HFFc6 (cell line): ENCODE measurements at places on chromosomes 1 and 21. TPM values are rescaled to one million over a fixed set of nuclear protein-coding genes. Genes with fewer than 3 reads are reported as not detected.

RAB3B gene
- 124 to 153 TPM (median 148 TPM) in 3 replicates for total RNA-seq

DNA sequence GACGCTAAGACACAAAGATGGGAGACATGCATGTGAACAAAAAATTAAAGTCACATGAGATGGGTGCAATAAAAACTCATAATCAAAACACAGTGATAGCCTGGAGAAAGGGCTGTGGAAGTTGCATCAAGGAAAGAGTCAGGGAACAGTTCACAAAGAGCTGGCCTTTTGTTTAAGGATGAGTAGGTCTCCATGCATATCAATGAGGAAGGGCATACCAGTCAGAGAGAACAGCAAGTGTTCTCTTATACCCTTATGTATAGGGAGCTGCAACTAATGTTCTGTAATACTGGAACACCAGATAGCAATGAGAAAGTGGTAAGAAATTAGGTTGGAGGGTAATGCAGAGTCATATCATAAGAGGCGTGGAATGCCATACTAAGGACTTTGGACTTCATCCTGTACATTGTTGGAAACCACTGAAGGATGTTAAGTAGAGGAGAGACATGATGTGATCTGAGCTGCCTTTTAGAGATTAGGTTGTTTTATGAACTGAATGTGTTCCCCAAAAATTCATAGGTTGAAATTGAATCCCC, 46.7 kb upstream of the SAMD13 start:
- peaks cover 8% of the 10 kb centered on the region for H3K27me3 ChIP-seq
- peaks cover 44% of the 10 kb centered on the region for H3K4me1 ChIP-seq
- H3K36me3 ChIP-seq, result no peaks in the 10 kb centered on the region
- no peak overlapping the region for H3K4me3 ChIP-seq
- DNase-seq, result no peak

DNA sequence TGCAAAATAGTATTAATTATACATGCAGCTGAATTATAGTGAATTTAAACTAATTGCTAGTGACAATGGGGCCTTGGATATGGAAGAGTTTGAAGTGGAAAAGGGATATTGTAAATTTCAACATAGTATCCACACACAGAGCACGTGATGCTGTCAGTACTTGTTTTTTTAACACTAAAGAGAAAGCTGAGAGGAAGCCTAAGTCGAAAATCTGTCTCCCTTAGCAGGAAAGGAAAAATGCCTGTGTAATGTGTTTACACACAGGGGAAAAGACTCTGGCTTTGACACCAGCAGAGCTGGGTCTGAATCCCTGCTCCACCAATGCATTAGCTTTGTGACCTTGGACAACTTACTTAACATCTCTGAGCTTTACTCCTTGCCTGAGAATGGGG, 42.6 kb downstream of the PCSK9 start:
- peaks cover 15% of the 10 kb centered on the region for H3K4me1 ChIP-seq
- peaks cover 2% of the 10 kb centered on the region; the same call in 1 of the 2 replicates for H3K27me3 ChIP-seq
- DNase-seq, result no peak
- peaks cover 14% of the 10 kb centered on the region for H3K36me3 ChIP-seq
- no peak overlapping the region for H3K4me3 ChIP-seq

DNA sequence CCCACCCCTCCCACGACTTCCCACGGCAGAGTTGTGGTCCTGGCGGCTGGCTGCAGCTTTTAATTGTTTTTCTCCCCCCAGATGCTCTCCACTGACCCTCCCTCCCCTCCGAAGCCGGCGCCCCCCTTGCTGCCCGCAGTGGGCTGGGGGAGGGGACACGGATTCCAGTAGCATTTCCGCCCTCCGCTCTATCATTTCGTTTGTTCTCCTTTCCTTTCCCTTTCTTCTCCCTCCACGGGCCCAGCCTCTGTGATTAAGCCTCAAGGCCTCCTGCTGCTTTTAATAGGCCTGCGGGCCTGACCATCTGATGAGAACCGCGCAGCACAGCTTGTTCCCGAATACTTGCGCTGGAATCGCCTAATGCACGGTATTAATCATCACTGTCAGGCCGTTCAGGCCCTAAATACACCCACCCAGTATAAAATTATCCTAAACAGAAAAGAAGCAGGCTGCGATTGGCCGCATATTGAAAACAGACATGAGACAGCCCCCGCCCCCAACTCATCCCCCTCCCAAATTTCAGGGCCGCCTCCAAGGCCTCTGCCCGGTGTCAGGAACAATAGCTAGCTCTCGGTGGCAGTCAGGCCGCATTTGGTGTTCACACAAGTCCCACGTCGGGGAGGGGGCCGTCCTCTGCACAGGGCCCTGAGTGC, 102.0 kb upstream of the ARHGEF16 start:
- peaks cover 14% of the 10 kb centered on the region for H3K4me1 ChIP-seq
- H3K4me3 ChIP-seq, result peak overlapping the region; percentile 57; the same call in 1 of the 2 replicates
- no peak overlapping the region for H3K27ac ChIP-seq
- DNase-seq, result peak; percentile 32

RYR2 gene
- 0.23 TPM in 1 of 2 replicates, not detected in the other for total RNA-seq

DNA sequence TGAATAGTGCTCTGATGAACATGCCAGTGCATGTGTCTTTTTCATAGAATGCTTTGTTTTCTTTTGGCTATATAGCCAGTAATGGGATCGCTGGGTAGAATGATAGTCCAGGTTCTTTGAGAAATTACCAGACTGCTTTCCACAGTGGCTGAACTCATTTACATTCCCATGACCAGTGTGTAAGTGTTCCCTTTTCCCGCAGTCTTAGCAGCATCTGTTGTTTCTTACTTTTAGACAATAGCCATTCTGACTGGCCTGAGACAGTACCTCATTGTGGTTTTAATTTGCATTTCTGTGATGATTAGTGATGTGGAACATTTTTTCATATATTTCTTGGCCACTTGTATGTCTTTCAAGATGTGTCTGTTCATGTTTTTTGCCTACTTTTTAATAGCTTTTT, 784.5 kb downstream of the USP25 start:
- no peak overlapping the region for H3K4me3 ChIP-seq
- no peaks in the 10 kb centered on the region; the same call in 1 of the 2 replicates for H3K27me3 ChIP-seq
- H3K4me1 ChIP-seq, result peaks cover 21% of the 10 kb centered on the region
- no peaks in the 10 kb centered on the region; the same call in 1 of the 2 replicates for H3K36me3 ChIP-seq
- H3K27ac ChIP-seq, result no peak overlapping the region

- H3K27me3 ChIP-seq, result peaks cover 8% of the 10 kb centered on the region
- no peaks in the 10 kb centered on the region for H3K36me3 ChIP-seq
- no peak overlapping the region for H3K27ac ChIP-seq
- no peak for DNase-seq
- no peaks in the 10 kb centered on the region for H3K4me1 ChIP-seq
These were observed 106.7 kb upstream of the C8B start for GRCh38 chr1:57072401-57073110.

DNA sequence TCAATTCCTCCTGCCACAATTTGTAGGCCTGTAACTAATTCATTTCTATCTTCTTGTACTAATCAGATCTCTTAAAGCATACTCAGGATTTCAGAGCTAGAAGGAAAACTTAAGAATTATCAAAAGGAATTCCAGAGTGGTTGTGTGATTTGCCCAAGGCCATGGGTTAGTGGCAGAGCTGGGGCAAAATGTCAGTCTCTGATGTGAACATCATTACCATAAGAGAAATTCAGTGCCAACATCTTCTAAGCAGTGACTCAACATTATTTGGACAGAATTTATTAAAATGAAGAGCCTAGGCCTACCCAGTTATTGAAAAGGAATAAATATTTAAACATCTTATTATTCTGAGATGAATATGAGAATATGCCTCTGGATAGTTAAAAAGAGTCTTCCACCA, 14.5 kb downstream of the ST6GALNAC5 start:
- H3K27ac ChIP-seq, result no peak overlapping the region
- peak; percentile 5 for DNase-seq
- no peak overlapping the region for H3K4me3 ChIP-seq
- H3K4me1 ChIP-seq, result peaks cover 23% of the 10 kb centered on the region; the same call in 1 of the 2 replicates

MX1 gene
- total RNA-seq, result 0.61 to 1.3 TPM (median 0.87 TPM) in 3 replicates

- H3K4me3 ChIP-seq, result no peak overlapping the region
- peaks cover 56% of the 10 kb centered on the region for H3K36me3 ChIP-seq
- peak overlapping the region; percentile 20; the same call in 1 of the 2 replicates for H3K27ac ChIP-seq
- DNase-seq, result no peak
- no peaks in the 10 kb centered on the region for H3K27me3 ChIP-seq
These were observed 9.8 kb downstream of the NIPAL3 start for GRCh38 chr1:24425441-24425840.

GRCh38 chr1:41587791-41588190, 103.3 kb upstream of the EDN2 start:
- no peak overlapping the region for H3K4me3 ChIP-seq
- no peaks in the 10 kb centered on the region for H3K27me3 ChIP-seq
- H3K36me3 ChIP-seq, result peaks cover 14% of the 10 kb centered on the region

MYCL gene
- total RNA-seq, result 0.52 to 0.63 TPM (median 0.60 TPM) in 3 replicates
